ENCODE measurements at places on chromosomes 1 and 21.
A peak's percentile ranks its signal among the peaks of the same experiment; 100 is the strongest.

DNA sequence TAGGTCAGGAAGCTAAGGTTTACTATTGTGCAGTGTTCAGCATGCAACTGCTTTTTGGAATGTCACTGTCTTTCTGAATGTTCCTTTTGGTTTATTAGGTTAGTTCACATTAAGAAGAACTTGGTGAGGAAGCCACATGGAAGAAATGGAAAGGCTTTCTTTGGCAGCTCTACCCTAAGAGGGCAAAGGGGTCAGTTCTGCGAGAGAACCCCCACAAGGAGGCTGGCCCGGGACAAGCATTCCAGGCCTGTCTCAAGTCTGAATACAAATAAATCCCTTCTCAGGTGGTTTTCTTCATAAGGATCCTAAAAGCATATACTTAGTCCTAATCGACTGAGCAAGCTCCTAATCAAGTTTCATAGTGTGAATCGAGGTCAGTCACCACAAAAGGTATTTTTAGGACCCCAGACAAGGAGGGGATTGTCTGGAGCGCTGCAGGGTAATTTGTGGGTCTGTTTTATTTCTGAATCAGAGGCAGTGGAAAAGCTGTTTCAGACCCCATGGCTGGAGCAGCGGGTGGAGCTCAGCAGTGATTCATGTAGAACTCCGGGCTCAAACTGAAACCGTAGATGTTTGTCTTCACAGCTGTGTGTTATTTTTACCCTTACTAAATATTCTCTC, 63.3 kb downstream of the ERG start:
- peak; percentile 63 for DNase-seq

- DNase-seq, result peak; percentile 27
Measured at GRCh38 chr1:231653632-231654031, 27.0 kb downstream of the DISC1 start.

GRCh38 chr21:44012474-44013379, 618 bp downstream of the TRAPPC10 start:
- peak; percentile 26 for DNase-seq

DNA sequence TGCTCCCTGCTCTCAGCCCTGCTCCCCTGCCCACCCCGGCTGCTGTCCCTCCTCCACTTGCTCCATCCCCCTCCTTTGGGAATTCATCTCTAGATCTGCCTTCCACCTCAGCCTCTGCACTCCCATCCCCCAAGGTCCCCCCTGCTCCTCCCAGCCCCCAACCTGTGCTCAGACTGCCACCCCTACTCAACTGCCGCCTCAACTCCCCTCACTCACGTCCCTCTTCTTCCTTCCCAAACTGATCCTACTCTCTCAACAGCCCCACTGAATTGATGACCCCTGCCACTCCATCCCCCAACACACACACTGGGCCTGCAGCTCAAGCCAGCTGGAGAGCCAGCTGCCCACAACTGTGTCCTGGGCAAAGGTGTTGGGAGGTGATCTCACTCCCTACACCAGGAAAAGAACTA, 15.8 kb upstream of the ETV3L start:
- DNase-seq, result no peak

DNA sequence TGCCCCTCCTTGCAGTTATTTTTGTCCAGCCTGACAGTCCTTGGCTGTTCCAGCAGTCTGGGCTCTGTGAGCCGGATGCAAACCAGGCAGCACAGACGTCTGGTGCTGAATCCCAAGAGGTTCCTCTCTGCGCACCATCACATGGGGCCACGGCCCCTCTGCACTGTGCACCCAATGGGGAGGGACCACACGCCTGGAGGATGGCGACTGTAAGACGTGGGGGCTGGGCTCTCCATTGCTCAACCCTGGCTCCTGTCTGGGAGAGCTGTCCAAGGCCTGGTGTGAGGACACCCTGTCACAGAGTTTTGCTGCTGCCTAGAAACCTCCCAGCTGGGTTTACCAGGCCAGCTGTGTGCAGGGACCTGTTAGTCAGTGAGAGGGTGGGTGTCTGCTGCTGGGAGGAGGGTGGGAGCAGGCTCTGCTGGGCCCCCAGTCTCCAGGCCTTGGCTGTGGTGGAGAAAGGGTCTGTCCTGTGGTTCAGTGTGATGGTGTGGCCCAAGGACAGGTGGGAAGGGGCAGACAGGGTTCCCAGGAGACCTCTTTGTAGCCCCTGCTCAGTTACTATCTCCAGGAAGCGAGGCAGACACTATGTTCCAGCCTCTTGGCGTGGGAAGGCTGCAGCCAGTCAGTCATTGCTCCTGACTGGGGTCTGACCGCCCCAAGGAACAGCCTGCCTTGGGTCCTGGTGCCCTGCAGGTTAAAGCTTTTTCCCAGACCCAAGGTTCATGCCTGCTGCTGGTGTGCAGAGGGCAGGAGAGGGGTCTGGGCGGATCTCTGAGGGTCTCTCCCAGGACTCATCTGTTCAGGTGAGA, 13.8 kb downstream of the HEYL start:
- DNase-seq, result peak; percentile 55

GRCh38 chr1:156677616-156678596, 699 bp upstream of the NES start:
- DNase-seq, result peak; percentile 86

- peak; percentile 79 for DNase-seq
Measured at GRCh38 chr1:22387919-22388580, 63.6 kb upstream of the ZBTB40 start.

- no peak for DNase-seq
Measured at GRCh38 chr21:15645830-15646229, 84.0 kb upstream of the USP25 start.

GRCh38 chr1:244796719-244797406, 38.6 kb upstream of the COX20 start:
- peak; percentile 72 for DNase-seq

DNA sequence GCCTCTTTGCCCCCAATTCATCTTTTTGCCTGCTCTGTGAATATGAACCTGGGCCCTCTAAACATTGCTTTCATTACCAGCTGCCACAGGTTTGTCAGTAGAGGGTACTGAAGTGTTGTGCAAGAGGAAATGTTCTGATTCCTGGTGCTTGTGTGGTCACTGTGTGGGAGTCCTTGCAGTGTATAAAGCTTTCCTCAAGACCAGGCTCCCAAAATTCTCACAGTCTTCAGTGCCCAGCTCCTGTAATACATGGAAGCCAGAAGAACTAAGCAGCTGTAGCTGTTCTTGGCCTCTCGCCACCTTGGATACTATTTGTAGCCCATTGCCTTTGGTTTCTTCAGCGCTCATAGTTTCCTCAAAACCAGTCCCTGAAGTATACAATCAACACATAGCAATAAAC, 1046.2 kb downstream of the BRINP3 start:
- no peak for DNase-seq

DNA sequence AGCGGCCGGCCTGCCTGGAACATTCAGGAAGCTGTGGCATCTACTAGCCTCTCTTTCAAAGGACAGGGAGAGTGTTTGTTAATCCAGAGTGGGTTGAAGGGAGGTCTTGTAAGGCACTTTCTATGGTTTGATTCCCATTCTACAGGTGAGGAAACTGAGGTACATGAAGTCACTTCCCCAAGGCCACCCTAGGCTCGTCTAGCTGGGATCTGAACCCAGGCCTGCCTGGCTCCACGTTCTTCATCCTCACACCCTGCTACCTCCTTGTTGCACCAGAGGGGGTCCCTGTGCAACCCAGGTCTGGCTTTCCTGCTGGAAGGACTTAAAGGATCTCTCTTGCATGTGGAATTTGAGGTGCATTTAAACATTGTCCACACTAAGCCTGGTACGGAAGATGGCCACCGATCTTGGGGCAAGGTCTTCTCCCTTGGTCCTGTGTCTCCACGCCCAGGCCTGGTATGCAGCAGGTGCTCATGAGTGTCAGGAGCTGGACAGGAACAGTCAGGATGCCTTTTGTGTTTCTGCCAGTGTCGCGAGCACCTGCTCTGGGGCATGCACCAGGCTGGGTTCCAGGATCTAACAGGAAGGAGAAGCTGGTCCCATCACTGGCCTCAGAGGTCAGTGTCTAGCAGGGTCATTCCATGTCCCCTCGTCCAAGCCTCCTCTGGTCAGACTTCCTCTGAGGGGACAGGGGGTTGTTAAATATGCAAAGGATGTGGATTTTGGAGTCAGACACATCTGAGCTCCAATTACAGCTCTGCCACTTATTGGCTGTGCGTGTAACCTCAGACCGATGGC, 103.2 kb upstream of the RUNX3 start:
- no peak for DNase-seq

GRCh38 chr1:80214888-80215540, 1208.5 kb upstream of the ADGRL4 start:
- no peak for DNase-seq

DNA sequence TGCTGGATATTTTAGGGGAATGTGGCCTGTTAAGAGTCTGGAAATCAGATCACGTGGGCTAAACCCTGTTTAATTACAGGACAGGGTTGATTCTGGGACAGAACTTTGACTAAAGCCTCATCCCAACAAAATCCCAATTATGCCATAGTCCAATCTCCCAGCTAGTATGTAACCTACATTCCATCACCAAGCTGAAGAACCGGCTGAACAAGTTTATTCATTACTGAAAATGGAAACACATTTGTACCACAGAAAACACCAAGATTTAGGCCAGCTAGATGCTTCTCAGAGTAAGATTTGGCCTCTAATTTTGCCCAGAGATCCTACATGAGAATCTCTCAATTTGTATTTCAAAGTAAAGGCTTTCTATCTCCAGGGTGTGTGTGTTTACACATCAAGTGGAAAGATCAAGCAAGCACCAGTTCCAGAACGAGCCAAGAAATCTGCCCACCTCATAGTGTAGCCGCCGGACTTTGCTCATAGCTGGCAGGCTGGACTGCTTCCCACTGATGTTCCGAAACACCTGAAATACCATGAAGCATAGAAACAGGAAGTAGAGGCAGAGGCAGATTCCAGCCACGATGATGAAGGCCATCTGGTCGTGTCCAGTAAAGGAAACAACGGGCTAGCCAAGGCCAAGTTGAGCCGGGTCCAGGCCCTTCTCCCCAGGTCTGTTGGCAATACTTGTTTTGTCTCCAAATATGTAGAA, 86.8 kb downstream of the WLS start:
- no peak for DNase-seq

DNA sequence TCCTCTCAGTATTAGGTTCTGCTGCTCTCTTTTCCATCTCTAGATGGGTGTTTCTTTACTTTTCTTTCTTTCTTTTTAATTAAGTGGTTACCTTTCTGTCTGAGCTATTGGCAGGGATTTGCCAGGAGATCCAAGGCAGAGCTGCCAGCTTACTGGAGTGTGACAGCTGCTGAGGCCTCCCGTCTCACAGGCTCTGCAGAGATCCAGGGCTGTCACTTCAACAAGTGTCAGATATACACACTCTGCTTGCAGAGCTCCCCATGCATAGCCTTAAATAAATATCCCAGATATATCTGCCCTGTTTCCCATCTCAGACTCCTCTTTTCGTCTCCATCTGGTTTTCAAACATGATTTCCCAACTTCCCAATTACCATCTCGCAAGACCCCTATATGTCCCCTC, 124.3 kb downstream of the NOS1AP start:
- DNase-seq, result no peak

DNA sequence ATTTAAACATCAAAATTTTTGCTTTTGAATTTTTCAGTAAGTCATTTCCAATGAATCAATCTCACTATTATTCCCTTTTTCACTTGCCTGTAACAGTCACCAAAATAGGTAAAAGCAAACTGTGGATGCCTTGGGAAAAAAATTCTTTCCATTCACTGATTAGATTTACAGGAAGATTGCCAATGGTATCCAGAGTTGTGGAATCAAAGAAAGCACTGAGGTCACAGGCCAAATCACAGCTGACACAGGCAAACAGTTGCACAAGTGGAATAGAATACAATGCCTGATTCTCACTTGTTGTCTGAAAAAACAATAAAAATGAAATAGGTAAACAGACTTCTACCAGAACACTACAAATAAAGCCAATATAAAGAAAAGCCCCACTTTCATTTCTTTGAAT, 48.4 kb downstream of the LTN1 start:
- peak; percentile 21 for DNase-seq

GRCh38 chr1:65321879-65322278, 12.5 kb downstream of the DNAJC6 start:
- no peak for DNase-seq

DNA sequence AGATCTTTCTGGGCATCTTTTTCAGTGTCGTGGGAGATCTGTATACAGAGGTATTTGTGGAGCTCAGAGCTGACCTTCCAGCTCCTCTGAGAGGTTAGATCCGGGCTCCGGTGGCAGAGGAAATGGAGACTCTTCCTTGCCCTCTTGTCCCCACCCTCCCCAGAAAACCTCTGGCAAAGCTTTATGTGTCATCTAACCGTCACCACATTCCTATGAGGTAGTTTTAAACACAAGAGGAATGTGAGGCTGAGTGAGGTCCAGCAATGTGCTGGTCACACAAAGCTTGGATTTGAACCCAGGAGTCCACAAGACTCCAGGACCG, 1.2 kb downstream of the CD160 start:
- peak; percentile 93 for DNase-seq

DNA sequence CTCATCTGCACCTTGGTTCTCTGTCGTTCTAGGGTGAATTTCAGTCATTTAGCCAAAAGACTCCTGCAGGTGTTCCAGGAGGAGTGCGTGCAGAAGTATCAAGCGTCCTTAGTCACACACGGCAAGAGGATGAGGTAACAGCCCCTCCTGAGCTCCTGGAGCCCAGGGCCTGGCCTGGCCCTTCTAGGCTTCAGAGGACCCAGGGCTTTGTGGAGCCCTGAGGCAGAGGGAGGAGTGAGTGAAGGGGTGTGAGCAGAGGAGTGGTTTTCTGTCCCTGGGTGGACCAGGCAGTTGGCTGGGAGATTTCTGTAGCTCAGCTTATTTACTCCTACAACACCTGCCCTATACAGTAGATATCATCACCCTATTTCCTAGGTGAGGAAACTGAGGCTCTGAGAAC, 15.7 kb upstream of the RASSF5 start:
- no peak for DNase-seq

- DNase-seq, result peak; percentile 100
Measured at GRCh38 chr1:1264868-1265272, 8.8 kb downstream of the UBE2J2 start.

DNA sequence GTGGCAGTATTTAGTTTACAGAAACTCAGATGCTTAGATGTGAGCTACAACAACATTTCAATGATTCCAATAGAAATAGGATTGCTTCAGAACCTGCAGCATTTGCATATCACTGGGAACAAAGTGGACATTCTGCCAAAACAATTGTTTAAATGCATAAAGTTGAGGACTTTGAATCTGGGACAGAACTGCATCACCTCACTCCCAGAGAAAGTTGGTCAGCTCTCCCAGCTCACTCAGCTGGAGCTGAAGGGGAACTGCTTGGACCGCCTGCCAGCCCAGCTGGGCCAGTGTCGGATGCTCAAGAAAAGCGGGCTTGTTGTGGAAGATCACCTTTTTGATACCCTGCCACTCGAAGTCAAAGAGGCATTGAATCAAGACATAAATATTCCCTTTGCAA, 59.7 kb upstream of the ZNF326 start:
- DNase-seq, result no peak

DNA sequence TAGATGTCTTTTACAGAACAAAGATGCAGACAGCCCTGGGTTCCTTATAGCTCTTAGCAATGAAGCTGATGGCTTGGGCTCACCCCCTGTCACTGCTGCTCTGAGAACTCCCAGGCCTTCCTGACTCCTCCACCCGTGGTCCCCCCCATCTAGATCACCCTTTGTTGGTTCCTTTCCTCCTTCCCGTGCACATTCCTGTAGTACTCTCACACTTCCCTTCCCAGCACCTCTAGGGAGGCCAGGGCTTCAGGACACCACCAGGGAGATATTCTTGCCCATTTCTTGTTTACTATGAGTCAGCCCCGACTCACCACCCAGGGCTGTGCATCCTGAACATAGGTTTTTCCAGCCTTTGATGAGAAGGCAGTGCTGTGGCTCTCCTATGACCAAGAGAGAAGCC, 14.4 kb upstream of the NOS1AP start:
- DNase-seq, result peak; percentile 83

All from EH (cell line).